Prostate gland (tissue), 2 donors: ENCODE measurements at places on chromosomes 3 and 15. TPM values are rescaled to one million over a fixed set of nuclear protein-coding genes. Genes with fewer than 3 reads are reported as not detected.

DNA sequence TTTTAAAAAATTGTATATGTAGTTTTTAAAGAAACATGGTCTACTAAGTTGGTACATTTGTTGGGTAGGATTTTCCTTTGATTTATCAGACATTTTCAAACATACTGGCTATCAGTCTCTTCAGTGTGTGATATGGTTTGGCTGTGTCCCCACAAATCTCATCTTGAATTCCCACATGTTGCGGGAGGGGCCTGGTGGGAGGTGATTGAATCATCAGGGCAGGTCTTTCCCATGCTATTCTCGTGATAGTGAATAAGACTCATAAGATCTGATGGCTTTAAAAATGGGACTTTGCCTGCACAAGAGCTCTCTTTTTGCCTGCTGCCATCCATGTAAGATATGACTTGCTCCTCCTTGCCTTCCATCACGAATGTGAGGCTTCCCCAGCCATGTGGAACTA is 121.9 kb downstream of the ABI3BP start:
- H3K4me3 ChIP-seq = no peak overlapping the region
- H3K4me1 ChIP-seq = no peaks in the 10 kb centered on the region
- no peaks in the 10 kb centered on the region for H3K27me3 ChIP-seq

- H3K36me3 ChIP-seq = no peaks in the 10 kb centered on the region
- no peak overlapping the region for H3K27ac ChIP-seq
- DNase-seq = no peak
- no peak overlapping the region for H3K4me3 ChIP-seq
Observed at GRCh38 chr3:157614896-157615295, 111.7 kb upstream of the VEPH1 start.

The OGG1 gene
- 38.2 TPM for total RNA-seq

The SATB1 gene
- 62.2 TPM for total RNA-seq

GRCh38 chr3:163916596-163917560 is 1161.4 kb downstream of the SI start:
- no peaks in the 10 kb centered on the region for H3K4me1 ChIP-seq
- H3K27ac ChIP-seq = no peak overlapping the region
- H3K4me3 ChIP-seq = no peak overlapping the region
- no peak for DNase-seq

DNA sequence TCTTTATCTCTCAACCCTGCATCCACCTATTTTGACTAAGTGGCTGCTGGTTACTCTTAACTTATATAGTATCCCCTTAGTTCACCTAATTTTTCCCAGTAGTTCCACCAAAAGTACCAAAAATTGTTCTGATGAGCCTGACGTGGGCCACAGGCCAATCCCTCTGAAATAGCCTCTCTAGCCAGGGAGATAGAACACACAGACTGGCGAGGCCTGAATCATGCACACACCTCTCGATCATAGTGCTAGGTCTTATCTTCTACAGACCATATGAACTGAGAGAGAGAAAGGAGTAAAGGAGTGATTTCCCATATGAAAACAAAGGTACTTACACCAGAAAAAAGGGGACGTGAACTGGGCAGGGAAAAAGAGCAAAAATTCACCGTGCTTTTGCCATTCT is 72.5 kb upstream of the ADAMTS9 start:
- H3K36me3 ChIP-seq = no peaks in the 10 kb centered on the region
- DNase-seq = no peak
- H3K4me3 ChIP-seq = no peak overlapping the region
- peak overlapping the region; percentile 14 for H3K27ac ChIP-seq
- H3K27me3 ChIP-seq = no peaks in the 10 kb centered on the region

DNA sequence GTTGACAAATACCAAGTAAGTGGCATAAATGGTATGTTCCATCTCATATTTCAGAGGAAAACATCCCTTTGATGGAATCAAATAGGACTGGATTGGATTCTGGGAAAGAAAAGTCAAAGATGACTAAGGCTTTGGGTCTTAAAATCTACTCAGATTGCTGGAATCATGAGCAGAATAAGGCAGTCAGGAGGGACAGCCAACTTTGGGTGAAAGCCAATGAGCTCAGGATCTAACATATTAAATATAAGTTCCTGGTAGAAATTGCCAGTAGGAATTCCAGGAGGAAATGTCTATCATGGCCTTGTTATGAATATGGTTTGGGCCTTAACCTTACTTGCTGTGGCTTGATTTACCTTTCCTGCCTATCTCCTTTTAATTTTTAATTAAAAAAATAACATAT is 55.3 kb downstream of the ISL2 start:
- no peaks in the 10 kb centered on the region for H3K4me1 ChIP-seq
- H3K4me3 ChIP-seq = no peak overlapping the region
- DNase-seq = no peak
- no peaks in the 10 kb centered on the region for H3K36me3 ChIP-seq

- no peaks in the 10 kb centered on the region for H3K27me3 ChIP-seq
- H3K4me3 ChIP-seq = no peak overlapping the region
- no peaks in the 10 kb centered on the region for H3K4me1 ChIP-seq
- no peak overlapping the region for H3K27ac ChIP-seq
Observed at GRCh38 chr3:167305340-167305890, 74.7 kb downstream of the ZBBX start.

DNA sequence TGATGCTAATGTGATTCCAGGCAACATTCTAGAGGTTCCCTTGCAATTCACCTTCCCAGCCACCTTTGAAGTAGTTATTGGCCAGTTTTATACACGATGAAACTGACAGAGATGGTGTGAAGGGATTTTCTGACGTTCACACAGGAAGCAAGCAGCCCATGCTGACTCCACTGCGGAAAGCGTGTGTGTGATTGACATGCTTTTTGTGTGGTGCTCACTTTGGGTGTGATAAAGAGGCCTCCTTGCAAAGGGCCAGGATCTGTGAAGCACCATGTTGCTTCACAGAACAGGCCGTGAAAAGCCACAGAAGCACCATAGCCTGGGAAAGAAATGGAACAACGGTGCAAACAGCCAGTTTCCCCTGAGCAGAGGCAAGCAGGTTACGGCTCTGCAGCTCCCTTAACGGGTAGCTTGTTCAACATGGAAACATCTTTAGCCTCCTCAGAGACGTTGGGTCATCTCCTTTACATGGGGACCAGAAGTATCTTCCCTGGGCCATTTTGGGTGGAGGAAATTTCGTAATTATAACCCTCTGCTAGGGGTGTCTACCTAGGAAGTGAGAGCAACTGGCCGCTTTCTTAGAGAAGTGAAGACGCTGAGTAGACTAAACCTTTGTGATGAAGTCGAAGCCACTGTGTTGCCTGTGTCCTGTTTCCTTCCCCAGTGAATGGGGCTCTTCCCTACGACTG is 108.5 kb downstream of the APBA2 start:
- H3K4me3 ChIP-seq = no peak overlapping the region
- no peak overlapping the region for H3K27ac ChIP-seq
- no peaks in the 10 kb centered on the region for H3K27me3 ChIP-seq
- DNase-seq = no peak

The KATNBL1 gene
- 24.8 TPM for total RNA-seq

GRCh38 chr3:191628571-191628970 is 167.6 kb downstream of the PYDC2 start:
- no peak overlapping the region for H3K27ac ChIP-seq
- H3K4me3 ChIP-seq = no peak overlapping the region
- no peaks in the 10 kb centered on the region for H3K27me3 ChIP-seq
- H3K36me3 ChIP-seq = no peaks in the 10 kb centered on the region
- no peak for DNase-seq
